ENCODE measurements at places on chromosomes 6 and 20. TPM values are rescaled to one million over a fixed set of nuclear protein-coding genes. Genes with fewer than 3 reads are reported as not detected.

RGL2 gene
- total RNA-seq: 36.6 TPM

PPIL1 gene
- total RNA-seq: 17.8 TPM

TRAPPC3L gene
- not detected for total RNA-seq

TUBB gene
- total RNA-seq: 514 TPM

FBXO5 gene
- 11.7 TPM for total RNA-seq

FAXC gene
- total RNA-seq: 3.8 TPM

PPIL4 gene
- 32.4 TPM for total RNA-seq

GSTA4 gene
- total RNA-seq: 45.8 TPM
